Kasumi-1 (cell line): ENCODE measurements at places on chromosomes 3 and 15.

- no peak for DNase-seq
Observed at GRCh38 chr3:9912294-9912935, 4.5 kb upstream of the IL17RC start.

DNA sequence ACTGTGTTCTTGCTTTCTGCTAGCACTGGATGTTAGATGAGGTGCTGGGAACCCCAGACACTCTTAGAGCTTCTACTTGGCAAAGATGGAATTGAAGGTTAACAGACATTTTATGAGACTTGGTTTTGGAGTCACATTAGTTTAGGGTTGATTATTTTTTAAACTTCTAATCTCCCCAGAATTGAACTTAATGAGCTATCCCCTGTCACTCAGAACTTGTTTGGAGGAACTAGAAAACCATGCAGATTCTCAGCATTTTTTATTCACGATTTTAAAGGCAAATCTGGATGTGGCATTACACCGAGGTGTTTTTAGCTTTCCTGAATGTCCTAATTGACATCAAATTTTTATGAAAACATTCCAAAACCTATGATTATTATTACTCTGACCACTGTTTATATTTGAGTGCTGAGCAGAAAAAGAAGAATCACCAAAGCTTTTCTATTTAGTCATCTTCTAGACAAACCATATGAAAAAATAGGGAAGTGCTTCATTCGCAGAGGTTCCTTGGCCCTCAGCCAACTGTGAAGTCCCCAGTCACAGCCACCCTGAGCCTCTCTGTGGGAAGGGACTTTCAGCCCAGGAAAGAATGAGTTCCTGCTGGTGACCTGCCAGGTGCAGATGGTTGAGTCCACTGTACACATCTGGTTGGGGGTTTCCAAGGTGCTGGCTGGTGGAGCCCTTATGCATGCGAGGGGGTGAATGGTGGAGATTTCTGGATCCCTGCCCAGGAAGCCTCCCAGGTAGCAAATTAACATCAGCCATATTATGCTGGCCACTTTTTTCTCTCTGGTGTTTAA lies 196.0 kb upstream of the TOPAZ1 start:
- peak; percentile 89 for DNase-seq

- DNase-seq, result no peak
Observed at GRCh38 chr3:152841131-152841530, 6.2 kb downstream of the P2RY1 start.

GRCh38 chr3:61926923-61927322 lies 365.6 kb downstream of the PTPRG start:
- no peak for DNase-seq

GRCh38 chr3:66469220-66469640 lies 31.6 kb downstream of the LRIG1 start:
- no peak for DNase-seq
